ENCODE measurements at places on chromosomes 3 and 15.

GRCh38 chr3:98772022-98772421, 8.9 kb downstream of the ST3GAL6 start:
- DNase-seq, result no peak

GRCh38 chr3:122930063-122930997, 97.2 kb downstream of the SEMA5B start:
- no peak for DNase-seq

- no peak for DNase-seq
Measured at GRCh38 chr15:84880822-84881519, 3.5 kb upstream of the SLC28A1 start.

DNA sequence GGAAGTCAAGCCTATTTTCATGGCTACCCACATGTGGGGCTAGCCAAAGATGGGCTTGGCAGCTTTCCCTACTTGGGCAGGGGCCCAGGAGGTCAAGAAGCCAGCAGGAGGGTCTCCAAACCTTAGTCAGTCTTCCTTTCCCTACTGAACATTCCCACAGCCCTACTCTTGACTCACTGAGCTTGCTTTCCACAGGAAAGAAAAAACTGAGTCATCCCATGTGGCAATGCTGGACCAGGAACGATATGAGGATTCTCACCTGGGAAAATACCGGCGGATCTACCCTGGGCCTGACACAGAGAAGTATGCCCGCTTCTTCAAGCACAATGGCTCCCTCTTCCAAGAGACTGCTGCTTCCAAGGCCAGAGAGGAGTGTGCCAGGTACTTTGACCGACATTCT, 3.7 kb upstream of the NGRN start:
- no peak for DNase-seq

DNA sequence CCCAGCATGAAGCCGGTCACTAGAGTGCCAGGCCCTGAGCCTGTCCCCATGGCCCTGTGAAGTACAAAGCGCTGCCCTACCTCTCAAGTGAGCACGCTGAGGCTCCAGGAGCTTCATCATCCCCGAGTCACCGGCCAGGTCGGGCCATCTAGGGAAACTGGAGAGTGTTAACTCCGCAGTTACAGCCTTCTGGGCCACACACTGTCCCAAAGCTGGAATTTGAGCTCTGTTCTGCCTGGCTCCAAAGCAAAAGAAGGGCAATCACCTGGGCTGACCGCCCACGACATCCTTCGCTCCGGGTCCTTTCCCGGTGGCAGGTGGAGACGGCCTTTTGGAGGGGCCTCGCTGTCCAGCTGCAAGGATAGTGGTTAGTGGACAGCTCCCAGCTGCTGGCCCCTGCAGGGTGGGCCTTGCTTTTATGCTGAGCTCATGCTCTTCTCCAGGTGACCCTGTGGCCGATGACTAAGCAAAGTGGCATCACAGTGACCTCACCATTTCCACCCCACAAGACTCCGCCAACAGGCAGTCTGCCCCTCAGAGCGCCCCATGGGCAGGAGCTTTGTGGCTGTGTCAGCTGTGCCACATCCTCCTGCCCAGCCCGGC, 3.5 kb upstream of the MUC4 start:
- no peak for DNase-seq
